ENCODE measurements at places on chromosomes 7 and 10.

- no peak for DNase-seq
Observed at GRCh38 chr10:69740126-69740525, 61.6 kb upstream of the COL13A1 start.

GRCh38 chr10:112880633-112881530 is 69.2 kb upstream of the TCF7L2 start:
- no peak for DNase-seq

- DNase-seq: peak; percentile 64
Observed at GRCh38 chr7:150778738-150779301, 21.3 kb downstream of the TMEM176B start.

DNA sequence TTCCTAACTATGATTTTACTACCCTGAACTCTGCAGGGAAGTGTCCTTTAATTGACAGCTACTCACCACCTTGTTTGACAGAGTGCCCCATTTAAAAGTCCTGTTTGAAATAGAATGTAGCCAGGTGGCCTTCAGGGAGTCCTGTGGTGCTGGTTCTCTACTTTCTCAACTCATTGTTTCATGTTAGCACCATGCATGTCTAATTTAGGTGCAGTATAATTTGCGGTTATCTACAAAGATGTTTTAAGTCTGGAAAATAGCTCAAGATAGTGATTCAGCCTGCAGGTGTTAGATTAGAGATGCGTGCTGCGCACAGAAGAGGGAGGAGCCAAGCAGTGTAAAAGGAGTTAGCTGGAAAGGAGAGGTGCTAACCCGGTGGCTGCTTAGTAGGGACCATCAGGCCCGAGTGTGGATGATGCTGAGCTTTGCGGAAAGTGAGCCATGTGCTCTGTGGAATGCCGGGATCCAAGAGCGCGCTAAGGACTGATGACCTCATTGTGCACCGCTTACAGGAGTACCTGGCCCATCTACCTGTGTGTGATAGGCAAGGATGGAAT is 1.2 kb downstream of the CCM2 start:
- DNase-seq: peak; percentile 67

DNA sequence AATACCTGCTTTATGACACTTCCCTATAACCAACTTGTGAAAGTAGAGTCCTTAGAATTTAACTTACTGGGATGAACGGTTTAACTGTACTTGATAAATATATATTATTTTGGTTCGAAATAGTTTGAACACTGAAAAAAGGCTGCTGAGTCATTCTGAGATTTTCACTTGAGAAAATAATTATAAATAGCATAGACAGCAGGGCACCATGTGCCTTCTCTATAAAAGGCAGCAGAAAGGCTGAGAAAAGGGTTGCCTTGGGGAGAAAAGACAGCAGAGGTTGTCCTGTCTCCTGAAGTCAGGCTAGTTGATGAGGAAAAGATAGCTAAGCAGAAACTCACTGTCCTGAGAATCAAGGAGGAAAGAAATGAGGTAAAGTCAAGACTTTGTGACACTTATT is 92.4 kb downstream of the CTTNBP2 start:
- DNase-seq: no peak

- no peak for DNase-seq
Observed at GRCh38 chr7:34236839-34237492, 331.6 kb downstream of the BMPER start.

GRCh38 chr7:2530071-2530987 is 10.8 kb downstream of the LFNG start:
- DNase-seq: peak; percentile 62

- peak; percentile 85 for DNase-seq
Observed at GRCh38 chr7:114922026-114922651, at the start of gene MDFIC. TSS of gene MDFIC (plus strand) at chr7:114922094. CDS start at chr7:114923034, 940 bp downstream.

DNA sequence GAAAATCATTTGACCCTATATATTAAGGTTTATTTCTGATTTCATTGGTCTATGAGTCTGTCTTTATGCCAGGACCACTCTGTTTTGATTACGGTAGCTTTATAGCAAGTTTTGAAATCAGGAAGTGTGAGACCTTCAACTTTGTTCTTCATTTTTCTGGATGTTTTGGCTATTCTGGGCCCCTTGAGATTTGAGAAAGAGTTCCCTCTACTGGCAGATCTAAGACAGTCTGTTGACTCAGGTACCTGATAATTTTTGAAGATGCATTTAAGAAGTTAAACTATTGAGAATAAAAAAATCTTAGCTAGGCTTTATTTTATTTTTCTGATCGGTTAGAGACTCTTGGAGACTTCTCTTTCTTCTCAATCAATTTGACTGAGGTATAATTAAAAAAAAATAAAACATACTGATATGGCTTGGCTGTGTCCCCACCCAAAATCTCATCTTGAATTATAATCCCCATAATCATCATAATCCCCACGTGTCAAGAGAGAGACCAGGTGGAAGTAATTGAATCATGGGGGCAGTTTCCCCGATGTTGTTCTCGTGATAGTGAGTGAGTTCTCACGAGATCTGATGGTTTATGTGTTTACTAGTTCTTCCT is 209.2 kb downstream of the SNX10 start:
- DNase-seq: no peak

- DNase-seq: no peak
Observed at GRCh38 chr10:52004342-52004949, 305.1 kb upstream of the CSTF2T start.

All from stimulated activated effector memory CD8-positive, alpha-beta T cell treated with anti-CD3 and anti-CD28 coated beads, Interleukin-12 subunit alpha, Interleukin-12 subunit beta, amount 100 ng/mL, for 72 hours (primary cell).